ENCODE measurements at places on chromosomes 7 and 10.

DNA sequence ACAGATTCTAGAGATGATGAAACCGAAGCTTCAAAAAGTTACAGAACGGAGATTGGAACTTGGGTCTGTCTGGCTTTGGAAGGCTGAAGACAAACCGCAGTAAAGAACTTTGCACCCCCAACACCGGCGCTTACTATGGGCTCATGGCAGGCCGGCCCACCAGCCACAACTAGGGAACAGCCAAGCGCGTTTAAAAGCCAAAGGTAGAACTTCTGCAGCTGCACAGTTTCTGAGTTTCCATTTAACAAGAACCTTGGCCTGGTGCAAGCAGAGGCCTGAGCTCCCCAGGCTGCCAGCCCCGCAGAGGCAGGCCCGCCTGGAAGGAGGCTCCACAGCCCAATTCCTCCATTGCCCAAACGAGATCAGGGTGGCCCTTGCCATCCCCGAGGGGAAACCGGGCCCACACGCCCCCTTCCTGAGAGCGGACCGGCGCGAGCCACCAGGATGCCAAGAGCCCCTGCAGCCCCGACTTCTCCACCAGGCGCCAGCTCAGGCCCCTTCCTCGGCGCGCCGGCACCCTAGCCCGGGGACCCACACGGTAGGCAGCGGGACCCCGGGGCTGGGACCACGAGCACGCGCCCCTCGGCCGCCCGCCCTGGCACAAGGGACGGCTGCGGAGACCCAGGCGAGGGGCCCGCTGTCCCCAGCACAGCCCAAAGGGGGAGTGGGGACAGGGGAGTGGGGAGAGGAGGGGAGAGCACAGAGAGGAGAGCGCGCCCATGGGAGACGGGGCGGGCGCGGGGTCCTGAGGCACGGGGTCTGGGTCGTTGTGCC is 566 bp downstream of the MAD1L1 start:
- peak; percentile 10 for DNase-seq

- DNase-seq = no peak
Observed at GRCh38 chr7:39333701-39334100, 232.5 kb upstream of the YAE1 start.

- no peak for DNase-seq
Observed at GRCh38 chr7:77520261-77520660, 16.8 kb upstream of the PTPN12 start.

DNA sequence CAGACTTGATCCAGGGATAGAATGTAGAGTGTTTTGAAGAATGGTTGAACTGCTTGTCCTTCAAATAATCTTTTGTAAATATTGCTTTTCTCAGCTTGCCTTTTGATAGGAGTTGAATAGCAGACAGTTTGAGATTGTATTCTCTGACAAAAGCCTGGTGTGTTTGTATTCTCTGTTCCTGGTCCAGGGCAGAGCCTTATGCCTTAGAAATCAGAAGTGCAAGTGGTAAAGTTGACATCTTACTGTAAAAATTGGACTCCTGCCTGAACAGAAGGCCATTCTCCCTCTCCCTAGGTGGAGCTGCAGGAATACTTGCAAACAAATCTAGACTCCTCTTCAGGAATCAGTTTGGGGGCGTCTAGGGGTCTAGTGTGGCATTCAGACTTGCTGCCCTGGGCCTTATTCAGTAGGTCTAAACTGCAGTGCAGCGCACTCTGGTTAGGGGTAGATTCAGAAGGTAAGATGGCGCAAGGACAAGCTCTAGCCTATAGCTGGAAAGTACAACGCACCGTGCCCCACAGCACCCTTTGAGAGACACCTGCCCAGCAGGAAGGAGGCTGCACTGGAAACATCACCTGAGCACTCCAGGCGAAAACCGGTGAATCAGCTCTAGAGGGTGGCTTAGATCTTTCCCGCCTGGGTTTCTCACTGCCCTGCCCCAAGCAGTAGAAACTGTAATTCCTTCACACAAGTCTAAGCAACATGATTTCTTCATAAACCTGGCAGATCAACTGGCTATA is 608.5 kb upstream of the GALNT17 start:
- no peak for DNase-seq

DNA sequence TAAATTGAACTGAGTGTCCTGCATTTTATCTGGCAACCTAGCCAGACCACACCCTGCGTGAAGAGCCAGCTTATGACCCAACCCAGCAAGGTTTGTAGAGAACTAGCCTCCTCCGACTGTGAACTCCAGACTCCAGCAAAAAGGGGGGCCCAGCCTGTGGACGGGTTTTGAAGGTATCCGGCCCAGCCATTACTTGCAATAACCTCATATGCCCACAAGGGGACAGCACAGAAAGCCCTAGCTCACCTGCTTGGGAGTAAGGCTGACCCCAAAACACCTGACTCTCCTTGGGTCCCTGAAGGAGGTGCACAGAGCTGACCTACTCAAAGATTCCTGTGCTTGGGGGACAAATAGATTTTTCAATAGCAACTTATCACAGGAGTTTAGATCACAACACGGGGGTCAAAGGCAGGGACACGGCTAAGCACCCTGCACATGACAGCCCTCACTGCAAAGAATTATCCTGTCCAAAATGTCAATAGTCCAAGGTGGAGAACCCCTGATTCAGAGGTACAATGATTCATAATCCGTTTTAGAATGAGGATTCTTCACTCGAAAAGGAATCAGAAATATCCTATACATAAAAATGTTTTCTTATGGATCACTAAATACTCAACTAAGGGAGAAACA is 4.6 kb downstream of the TRPV6 start:
- no peak for DNase-seq

GRCh38 chr7:29564496-29565223 is 1.0 kb downstream of the PRR15 start:
- no peak for DNase-seq

DNA sequence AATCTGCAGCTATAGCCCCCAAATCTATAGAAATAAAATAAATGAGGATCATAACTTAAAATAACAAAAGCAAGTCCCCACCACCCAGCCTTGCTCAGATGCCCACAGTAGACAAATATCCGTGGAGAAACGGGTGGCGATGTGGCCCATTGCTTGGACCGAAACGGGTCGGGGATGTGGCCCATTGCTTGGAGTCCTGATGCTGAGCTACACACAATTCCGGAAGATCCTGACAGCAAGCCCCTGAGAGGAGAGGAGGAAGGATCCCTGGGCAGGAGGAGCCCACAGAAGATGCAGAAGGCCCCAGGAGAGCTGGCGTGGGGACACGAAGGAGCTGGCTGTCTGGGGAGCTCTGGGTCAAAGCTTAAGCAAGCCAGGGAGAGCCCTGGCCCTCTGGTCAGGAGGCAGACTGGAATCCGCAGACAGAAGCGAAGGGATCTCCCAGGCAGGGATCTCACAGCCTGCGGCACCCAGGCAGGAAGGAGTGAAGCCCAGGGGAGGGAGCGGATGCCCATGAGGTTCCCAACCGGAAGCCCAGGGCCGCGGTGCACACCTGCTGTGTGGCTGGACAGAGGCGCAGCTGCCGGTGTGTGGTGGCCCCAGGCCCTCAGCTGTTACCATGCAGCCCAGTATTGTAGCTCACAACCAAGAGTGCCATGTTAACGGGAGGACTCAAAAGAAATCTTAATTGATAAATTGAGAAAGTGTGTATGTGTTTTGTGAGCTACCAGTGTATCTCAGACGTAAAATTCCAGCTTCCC is 138.8 kb downstream of the ADARB2 start:
- DNase-seq = no peak

- DNase-seq = peak; percentile 32
Observed at GRCh38 chr7:119175911-119176627, 951.6 kb downstream of the ANKRD7 start.

GRCh38 chr7:156781972-156782371 is 111.0 kb downstream of the LMBR1 start:
- DNase-seq = no peak

DNA sequence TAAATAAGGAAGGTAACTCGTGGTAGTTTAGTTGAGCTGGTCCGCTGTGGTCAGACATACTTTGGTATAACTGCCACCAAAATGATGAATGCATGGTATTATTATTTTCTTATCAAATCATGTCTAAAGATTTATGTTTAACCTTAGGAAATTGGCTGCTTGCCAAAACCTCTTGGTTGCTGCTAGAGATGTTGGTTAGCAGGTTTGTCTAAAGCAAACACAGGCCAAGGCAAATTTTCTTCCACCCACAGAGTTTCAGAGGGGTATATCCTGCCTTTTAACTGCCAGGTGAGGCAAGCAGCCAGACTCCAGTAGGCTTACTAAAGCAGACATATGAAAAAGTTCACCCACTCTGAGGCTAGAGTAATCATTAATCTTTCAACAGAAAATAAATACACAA is 101.4 kb downstream of the SEMA3E start:
- no peak for DNase-seq

DNA sequence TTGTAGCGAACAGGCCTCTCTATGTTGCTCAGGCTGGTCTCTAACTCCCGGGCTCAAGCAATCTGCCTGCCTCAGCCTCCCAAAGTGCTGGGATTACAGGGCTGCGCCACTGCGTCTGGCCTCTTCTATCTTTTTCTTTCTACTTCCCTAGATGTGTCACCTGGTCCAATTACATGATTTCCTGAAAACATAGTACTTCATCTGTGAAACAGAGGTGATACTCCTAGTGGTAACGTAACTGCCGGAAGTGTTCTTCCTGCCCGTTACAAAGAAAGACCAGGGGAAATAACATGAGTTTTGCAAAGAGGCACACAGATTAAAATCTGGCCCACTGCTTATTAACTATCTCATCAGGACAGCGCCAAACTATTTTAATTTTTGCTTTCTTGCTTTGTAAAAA is 18.4 kb upstream of the HGF start:
- DNase-seq = no peak

DNA sequence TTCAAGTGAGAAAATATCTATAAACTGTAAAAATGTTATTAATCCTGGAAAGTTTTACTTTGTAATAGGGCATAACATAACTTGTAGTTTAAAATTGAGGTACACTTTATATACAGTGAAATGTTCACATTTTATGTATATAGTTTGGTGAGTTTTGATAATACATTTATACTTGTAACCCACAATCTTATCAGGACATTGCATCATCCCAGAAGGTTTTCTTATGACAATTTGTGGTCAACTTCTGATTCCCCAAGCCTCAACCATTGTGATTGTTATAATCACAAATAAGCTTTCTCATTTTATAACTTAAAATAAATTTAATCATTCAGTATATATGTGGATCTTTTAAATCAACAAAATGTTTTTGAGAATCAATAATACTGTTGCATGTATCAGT is 151.1 kb downstream of the TFPI2 start:
- no peak for DNase-seq

GRCh38 chr7:134246347-134246746 is 70.4 kb downstream of the SLC35B4 start:
- DNase-seq = no peak

Measured in T-helper 1 cell (primary cell).